ENCODE measurements at places on chromosomes 1 and 21. TPM values are rescaled to one million over a fixed set of nuclear protein-coding genes. Genes with fewer than 3 reads are reported as not detected.

Gene BCL2L15
- total RNA-seq = 0.16 TPM

Gene BACE2
- 36.3 TPM for total RNA-seq

Gene CELSR2
- 0.97 TPM for total RNA-seq

Gene OR6N2
- total RNA-seq = not detected

Gene IFI44L
- 8.5 TPM for total RNA-seq

Gene AKR7A3
- 1.1 TPM for total RNA-seq

Gene CFHR5
- not detected for total RNA-seq

Gene IGSF3
- total RNA-seq = 7.7 TPM

Gene TSACC
- not detected for total RNA-seq

Gene FTCD
- not detected for total RNA-seq

Gene PROK1
- 0.12 TPM for total RNA-seq

Gene RGS16
- total RNA-seq = 1.1 TPM

Gene HSD3B1
- not detected for total RNA-seq

Gene PCSK9
- 14.8 TPM for total RNA-seq

Gene PTPN22
- total RNA-seq = 1.7 TPM

Gene SLAMF9
- not detected for total RNA-seq

Gene RGS4
- total RNA-seq = 8.3 TPM

Gene VAV3
- total RNA-seq = 4.2 TPM

Gene KLF17
- not detected for total RNA-seq

Gene AMY2A
- total RNA-seq = not detected

Gene NBPF20
- 2.3 TPM for total RNA-seq

Gene OR2L8
- total RNA-seq = 0.97 TPM

Gene PGLYRP3
- not detected for total RNA-seq

Gene TTC22
- total RNA-seq = not detected

Gene FAM151A
- not detected for total RNA-seq

Gene OR2T35
- not detected for total RNA-seq

Gene DNAJC28
- total RNA-seq = 1.5 TPM

Gene HTR6
- 0.12 TPM for total RNA-seq

Gene CR1
- total RNA-seq = not detected

Gene SCMH1
- total RNA-seq = 35.9 TPM

Gene VASH2
- not detected for total RNA-seq

Gene LMX1A
- total RNA-seq = not detected

Gene SPRR2D
- not detected for total RNA-seq

Gene CELF3
- total RNA-seq = not detected

Gene MIB2
- total RNA-seq = 72.5 TPM

Gene GBP3
- total RNA-seq = 50.5 TPM

Gene IFNLR1
- 0.32 TPM for total RNA-seq

Gene CDCA8
- total RNA-seq = 1.8 TPM

Gene HMCN1
- total RNA-seq = 427 TPM

Gene PDC
- not detected for total RNA-seq

Gene SLC35F3
- total RNA-seq = under 0.01 TPM

Gene NID1
- total RNA-seq = 148 TPM
